ENCODE measurements at places on chromosomes 12 and 14.

DNA sequence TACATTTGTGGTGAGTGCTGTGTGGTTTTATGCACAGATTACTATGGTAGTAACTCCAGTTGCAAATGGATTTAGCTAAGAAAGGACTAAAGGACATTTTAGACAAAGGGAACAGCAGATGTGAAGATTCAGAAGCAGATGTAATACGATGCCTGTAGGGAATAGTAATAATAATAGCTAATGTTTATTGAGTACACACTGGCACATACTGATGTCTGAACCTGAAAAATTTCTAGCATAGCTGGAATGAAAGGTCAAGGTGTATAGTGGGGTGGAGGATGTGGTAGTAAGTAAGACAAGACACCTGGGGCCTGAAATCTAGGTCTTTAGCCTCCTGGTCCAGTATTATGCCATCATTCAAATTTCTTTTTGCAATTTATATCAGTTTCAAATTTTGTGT is 54.3 kb upstream of the LRTM2 start:
- DNase-seq: no peak

DNA sequence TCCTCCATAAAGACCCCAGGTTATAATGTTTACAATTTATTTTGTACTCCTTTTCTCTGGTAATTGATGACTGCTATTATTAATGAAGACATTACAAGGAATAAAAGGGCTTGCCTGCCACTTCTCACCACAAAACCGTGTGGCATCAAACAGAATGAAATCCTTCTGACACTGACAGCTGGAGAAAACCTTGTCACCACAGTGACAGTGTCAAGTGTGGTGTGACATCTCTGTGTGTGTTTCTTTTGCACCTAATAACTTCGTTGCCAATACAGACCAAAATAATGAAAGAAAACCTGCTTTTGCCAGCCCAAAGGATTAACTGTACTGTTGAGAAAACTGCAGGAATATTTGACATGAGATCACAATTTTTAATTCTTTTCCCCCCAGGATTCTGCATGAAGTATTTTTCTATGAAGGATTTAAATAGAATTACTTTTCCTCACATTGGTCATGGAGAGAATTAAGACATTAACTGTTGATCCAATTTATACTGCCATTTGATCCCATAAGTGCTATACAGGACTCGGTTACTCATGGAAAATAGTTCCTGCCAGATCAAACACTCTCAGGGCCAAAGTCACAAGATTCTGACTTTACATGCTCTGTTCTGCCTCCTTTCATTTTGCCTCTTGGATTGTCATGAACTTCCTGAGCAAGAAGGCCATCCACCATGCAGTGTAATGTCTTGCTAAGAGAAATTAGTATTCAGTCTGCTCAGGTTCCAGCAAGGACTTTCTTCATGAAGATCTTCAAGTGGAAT is 60.4 kb upstream of the IFNG-AS1 start:
- no peak for DNase-seq

DNA sequence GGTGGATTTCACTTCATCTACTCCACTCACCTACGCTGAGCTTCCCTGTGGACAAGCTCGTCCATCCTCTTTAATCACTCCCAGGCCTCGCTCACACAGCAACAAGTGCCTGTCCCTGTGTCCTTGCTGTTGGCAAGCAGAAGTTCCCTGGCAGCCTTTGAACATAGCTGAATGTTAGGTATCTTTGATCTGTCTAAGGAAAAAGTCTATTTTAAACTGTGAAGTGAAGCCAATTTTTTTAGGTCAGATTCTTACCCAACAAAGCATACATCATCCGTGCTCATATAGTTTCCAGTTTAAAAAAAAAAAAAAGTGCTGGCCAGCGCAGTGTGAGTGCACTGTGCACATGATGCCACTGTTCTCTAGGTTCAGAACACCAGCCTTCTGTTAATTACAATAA is 36.3 kb downstream of the PPP2R5C start:
- no peak for DNase-seq

DNA sequence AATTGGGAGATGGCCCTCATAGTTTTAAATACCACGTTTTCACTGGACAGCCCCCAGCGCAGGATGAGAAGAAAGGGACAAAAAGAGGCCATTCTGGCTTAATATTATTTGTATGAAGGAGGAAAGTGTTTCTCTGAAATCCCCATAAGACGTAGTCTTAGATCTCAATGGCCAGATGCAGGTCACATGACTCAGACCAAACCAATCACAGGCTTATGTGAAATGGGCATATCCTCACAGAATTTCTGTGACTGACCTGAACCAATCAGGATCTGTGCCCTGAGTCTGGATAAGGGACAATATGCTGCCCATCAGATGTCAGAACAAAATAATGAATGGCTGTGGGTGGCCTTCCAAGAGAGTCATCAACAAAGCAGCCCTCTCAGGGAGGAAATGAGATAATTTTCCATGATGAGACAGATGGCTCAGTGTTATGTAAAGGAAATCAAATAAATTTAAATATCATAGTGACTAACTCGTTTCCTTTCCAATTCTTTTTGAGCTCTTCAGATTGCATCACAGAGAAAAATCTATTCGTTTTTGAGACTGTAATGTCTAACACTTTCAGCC is 1009.5 kb upstream of the TMEM132C start:
- no peak for DNase-seq

GRCh38 chr14:106681568-106681967 is 1155.2 kb downstream of the TMEM121 start:
- DNase-seq: no peak

DNA sequence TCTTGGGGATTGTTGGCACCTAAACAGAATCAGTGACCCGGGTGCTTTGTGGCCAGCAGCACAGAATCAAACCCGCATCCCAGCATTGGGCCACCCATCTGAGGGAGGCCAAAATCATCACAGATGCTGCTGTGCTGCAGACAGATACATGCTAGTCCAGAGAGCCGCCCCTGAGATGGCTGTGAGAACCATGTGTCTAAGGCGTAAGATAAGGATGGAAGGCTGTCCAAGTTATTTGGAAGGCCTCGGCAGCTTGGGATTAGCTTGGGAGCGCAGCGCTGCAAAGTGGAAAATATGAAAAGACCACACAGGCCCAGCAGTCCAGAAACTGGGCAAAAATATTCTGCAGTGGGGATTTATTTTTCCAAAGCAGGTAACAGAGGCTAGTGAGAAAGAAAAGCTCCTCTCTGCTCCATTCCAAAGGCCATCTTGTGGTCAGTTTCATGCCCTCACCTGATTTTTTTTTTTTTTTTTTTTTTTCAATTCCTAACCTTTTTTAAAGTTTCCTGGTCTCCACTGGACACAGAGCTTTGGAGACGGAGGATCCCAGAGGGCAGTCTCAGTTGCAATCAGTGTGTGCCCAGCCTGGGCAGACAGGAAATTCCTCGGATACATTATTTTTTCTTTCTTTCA is 178.9 kb upstream of the BCL2L14 start:
- no peak for DNase-seq

- DNase-seq: no peak
These were observed 3.7 kb downstream of the ARHGDIB start for GRCh38 chr12:14957551-14958168.

DNA sequence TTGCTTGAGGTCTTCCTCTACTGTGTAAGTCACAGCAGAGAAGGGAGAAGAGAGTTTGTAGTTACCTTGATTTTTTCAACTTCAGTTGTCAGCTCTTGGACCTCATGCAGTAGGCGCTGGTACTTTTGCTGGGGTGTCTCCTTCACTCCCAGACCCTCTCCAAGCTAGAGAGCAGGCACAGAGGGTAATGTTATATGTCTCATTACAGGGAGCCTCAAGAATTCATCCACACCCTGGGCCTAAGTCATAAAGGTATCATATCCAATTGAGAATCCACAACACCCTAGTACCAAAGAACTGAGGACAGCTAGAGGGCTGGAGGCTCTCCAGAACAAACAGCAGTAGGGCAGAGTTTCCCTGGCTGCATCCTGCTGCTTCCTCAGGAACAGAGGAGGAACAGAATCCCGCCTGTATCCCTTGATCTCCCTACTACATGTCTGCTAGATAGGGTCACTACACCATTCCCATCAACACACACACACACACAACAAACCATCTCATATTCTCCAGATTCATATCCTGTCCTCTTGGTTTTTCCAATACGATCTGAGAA is 11.9 kb downstream of the DCTN2 start:
- no peak for DNase-seq

- no peak for DNase-seq
These were observed 12.0 kb downstream of the SOAT2 start for GRCh38 chr12:53115112-53115890.

DNA sequence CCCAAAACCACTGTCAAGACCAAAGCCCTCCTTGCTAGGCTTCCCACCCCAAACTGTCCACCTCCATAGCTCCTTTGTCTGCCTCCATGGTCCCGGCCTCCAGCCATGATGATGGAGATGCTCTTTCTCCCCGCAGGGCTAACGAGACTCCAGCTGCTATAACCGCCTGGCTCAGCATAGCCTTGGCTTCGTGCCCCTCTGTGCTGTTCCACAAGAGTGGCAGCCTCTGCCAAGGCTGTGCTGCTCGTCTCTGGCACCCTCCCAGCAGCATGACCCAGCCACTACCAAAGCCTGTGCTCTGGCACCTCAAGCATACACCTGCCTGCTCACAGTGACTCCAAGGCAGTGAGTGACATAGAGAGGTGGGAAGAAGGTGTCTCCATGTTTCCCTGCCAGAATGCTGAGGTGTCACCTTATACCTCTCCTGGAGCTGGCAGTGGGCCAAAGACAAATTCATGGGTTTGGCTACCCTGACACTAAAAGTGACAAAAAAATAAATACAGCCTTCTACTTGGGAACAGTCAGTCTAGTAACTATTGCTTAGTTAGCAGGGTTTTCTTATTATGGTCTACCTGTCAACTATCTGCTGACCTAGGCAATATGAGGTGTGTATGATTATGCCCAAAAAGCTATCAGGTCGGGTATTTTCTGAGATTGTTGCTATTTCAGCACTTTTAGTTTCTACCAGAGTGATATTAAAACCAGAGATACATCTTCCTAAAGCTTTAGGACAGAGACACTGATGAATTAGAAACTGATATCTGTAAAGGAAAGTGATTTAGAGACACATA is 16.1 kb upstream of the KRT73 start:
- DNase-seq: peak; percentile 31

GRCh38 chr12:102421802-102422583 is 58.4 kb downstream of the IGF1 start:
- DNase-seq: no peak

- DNase-seq: no peak
These were observed 60.9 kb upstream of the OR4E1 start for GRCh38 chr14:21734457-21735074.
